ENCODE measurements at places on chromosomes 11 and 22.

GRCh38 chr11:76469141-76469540, 24.3 kb downstream of the EMSY start:
- DNase-seq: no peak

- no peak for DNase-seq
Observed at GRCh38 chr11:74474316-74474715, 7.0 kb upstream of the KCNE3 start.

DNA sequence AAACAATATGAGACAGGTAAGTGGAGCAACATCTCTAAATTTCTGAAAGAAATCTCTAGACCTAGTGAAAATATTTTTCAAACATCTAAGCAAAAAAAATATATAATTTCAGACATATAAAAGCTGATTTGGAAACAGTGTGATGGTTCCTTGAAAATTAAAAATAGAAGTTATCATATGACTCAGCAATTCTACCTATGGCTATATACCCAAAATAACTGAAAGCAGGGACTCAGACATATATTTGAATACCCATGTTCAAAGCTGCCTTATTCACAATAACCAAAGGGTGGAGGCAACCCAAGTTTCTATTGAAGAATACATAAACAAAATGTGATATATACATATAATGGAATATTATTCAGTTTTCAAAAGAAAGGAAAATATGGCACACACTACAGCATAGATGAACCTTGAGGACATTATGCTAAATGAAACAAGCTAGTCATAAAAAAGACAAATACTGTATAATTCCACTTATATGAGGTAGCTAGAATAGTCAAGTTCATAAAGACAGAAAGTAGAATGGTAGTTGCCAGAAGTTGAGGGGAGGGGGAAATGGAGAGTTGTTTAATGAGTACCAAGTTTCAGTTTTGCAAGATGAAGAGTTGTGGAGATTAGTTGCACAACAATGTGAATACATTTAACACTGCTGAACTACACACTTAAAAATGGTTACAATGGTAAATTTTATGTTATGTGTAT, 300.4 kb downstream of the TTC28 start:
- no peak for DNase-seq

- no peak for DNase-seq
Observed at GRCh38 chr11:48093323-48093722, 113.0 kb downstream of the PTPRJ start.

GRCh38 chr11:90890347-90890746, 667.5 kb upstream of the CHORDC1 start:
- DNase-seq: no peak

GRCh38 chr11:88552379-88553062, 215.0 kb upstream of the CTSC start:
- peak; percentile 1 for DNase-seq

- no peak for DNase-seq
Observed at GRCh38 chr11:20407344-20407743, 19.8 kb downstream of the PRMT3 start.

DNA sequence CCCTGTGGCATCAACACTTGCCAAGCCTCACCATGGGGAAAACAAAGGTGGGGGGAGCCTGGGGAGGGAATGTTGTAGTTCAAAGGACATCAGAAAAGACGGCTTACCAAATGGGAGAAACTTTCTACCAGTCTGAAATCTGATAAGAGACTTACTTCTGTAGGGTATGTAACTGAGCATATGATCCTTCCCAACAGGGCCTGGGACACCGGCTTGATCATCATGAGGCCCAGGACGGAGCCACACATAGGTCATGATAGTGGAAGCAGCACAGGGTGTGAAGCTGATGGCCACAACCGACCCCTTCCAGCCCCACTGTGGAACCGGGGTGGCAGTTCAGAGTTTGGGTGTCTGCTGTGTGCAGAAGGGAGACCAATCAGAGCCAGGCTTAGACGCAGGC, 51.1 kb downstream of the MICAL3 start:
- no peak for DNase-seq

DNA sequence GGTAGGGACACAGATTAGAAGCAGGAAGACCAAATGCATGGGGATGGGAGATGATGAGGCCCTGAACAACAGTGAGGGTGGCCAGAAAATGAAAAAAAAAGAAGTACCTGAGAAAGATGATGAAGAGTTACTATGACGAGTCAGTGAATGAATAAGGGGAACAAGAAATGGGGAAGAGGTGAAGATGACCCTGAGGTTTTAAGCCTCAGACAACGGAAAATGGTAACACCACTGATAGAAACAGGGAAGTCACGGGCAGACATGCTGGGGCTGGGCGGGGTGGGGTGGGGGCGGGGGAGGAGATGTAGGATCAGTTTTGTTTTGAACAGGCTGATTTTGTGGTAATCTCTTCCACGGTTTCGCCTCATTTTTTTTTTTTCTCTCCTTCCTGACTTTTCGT, 205.1 kb upstream of the CADM1 start:
- DNase-seq: no peak

GRCh38 chr11:8684600-8685290, 2.2 kb downstream of the RPL27A start:
- no peak for DNase-seq

DNA sequence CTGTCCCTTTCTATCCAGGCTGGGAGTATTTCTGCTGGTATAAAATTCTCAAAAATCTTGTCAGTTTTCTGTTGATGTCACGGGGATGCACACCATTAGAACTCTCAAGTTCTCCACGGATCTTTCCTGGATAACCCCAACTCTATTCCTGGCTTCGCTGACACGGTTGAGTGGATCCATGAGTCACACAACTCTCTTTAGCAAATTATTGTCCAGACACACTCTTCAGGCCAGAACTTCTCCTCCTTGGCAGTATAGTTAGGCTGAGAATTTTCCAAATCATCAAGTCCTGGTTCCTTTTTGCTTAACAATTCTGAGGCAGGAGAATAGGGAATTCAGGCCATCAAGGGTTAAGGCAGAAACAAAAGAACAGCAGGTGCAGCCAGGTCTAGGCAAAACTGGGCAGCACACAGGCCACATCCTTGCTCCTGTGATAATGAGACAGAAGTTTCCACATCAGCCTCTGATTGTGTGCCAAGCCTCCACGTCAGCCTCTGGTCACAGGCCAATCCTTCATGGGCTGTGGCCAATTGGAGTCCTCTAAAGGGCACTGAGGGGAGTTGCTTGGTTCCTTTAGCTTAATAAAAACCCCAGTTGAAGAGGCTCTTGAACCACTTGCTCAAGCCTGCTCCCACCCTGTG, 5.7 kb upstream of the ACAT1 start:
- DNase-seq: no peak

DNA sequence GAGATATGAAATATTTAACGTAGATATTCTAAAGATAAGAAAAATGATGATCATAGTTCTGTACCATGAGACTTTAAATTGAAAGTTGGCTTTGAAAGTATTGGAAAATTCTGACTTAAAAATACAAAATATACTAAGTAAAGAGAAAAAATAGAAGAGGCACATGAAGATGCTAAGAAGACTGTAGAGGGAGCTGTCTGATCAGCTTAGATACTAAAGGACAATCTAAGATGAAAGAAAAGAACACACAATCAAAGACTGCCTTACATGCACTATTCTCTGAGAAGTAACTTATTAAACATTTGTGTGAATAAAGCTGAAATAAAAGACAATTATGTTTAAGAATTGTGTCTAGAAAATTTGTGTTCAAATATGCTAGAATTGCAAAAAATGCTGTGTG, 55.1 kb downstream of the RBMXL2 start:
- no peak for DNase-seq

DNA sequence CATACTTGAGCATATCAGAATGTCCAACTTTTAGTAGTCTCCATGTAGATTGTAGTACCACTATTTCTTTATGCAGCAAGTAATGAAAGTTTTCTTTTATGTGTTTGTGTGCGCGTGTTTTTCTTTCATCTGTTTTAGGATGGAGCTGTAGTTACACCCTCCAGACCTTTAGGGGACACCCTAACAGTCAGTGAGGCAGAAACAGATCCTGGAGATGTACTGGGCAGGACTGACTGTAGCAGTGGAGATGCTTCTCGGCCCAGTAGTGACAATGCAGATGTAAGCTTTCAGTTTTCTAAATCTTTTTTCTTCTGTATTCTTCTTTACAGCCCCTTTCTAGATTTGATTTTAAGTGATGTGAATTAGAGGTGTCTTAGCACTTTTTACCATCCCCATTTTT, 79.9 kb upstream of the GRIK4 start:
- DNase-seq: no peak

- no peak for DNase-seq
Observed at GRCh38 chr11:17548444-17548843, 1.4 kb downstream of the OTOG start.

DNA sequence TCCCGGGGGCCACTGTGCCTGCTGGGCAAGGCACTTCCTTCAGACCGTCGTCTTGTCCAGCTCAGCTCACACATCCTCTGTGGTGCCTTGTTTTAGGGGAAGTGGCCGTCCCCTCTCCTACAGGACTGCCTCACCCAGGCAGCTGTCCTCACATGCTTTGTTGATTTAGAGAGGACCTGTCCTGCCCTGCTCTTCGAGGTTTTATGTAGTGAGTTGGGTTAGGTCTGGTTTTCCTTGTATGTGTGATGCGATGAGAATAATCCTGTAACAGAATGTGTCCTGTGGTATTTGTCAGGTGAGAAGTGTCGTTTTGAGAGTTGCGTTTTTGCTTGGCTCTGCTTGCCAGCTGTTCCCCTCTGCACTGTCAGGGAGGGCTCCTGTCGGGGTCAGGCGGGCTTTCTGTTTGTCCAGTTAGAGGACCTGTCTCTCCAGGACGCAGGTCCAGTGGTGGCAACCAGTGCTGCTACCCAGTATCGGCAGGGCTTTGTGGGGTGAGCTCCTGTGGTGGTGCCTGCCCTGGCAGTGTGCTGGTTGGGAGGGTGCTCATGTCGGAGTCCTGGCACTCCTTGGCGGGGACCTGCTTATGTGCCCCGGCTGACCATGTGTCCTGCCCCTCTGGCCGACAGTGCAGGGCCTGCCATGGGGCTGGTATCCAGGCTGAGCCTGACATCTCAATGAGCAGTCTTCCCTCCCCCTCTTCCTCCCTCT, 41.3 kb downstream of the MUC6 start:
- DNase-seq: no peak

DNA sequence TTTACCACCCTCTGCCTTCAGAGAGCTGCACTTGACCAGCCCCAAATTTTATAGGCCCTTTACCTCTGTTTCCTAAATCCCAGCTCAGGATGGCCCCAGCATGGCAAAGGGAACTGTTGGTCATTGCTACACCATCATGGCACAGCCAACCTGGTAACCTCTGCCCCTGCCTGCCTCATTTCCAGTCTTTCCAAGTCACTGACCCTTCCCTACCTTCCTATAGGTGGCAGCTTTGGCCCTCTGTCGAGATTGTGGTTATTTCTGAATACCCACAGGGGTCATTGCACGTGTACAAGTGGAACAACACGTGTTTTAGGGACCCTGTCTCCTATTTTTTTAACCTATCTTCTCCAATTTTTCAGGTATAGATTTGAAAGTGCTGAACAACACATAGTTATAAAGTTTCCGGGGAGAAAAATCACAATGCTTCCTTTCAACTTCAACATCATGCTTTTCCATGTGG, 2.8 kb downstream of the GALNT18 start:
- DNase-seq: no peak

DNA sequence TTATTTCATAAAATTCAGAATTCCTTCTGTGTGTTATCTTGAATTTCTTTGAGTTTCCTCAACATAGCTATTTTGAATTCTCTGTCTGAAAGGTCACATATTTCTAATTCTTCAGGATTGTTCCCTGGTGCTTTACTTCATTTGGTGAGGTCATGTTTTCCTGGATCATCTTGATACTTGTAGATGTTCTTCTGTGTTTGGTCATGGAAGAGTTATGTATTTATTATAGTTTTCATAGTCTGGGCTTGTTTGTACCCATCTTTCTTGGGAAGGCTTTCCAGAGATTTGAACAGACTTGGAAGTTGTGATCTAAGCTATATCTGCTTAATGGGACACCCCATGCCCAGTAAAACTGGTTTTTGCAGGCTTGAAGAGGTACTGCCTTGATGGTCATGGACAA, 149.6 kb downstream of the METTL15 start:
- no peak for DNase-seq

DNA sequence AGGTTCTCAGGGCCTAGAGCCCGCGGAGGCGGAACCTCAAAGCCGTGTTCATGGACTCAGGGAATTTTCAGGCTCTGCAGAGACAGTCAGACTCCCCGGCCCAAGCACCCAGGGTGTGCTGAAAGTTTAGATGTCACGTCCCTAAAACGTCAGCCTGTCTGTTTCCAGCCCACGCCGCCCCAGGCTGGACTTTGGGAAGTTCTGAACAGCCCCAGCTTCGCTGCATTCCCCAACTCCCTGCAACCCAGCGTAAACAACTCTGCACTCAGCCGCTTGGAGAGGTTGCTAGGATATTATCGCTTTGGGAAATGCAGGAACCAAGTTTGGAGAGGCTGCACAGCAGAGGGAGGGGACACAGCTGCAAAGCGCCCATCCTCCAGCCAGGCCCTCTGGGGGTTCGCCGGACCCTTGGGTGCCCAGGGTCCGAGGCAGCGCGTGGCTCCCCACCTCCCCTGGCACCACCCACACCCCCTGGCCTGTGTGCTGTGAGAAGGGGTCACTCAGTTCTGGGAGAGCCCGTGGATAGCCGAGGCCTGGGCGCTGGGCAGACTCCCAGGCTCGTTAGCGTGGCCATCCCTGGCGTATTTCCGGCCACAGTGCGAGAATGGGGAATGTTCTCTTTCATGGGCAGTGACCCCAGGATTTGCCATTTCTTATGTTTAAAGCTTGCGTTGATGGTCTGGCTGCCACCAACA, 120.5 kb upstream of the FGF3 start:
- DNase-seq: no peak

GRCh38 chr11:133893381-133893780, 48.1 kb upstream of the SPATA19 start:
- no peak for DNase-seq

DNA sequence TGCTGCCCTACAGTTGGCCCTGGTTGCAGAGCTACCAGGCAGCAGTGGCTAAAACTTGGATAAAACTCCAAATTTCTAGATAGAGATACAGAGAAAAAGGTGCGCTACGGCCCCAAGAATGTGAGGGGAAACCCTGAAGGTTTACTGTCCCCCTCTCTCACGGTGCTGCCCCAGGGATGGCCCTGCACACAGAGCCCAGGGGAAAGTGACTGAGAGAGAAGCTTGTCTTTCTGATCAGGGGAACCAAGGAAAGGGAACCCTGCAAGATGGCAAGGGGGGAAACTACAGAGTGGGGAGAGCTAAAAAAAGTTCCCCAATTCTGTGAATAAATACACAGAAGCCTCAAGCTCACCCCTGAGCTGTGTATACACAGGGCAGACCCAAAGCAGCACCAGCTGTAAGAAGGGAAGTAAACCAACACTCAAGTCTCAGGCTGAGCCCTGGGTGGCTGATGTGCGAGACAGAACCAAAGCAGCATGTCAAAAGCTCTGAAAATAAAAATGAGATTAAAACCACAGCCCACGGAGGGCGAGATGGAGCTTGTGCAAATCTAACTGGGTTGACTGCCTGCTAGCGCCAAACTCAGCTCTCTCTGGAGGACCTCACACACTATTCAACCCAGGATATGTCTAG, 22.1 kb downstream of the GNB1L start:
- no peak for DNase-seq

GRCh38 chr11:63508009-63508408, 2.1 kb downstream of the LGALS12 start:
- DNase-seq: no peak

Measured in GM12892 (cell line).